Liver (tissue), 10 donors: ENCODE measurements at places on chromosomes 13 and 19. TPM values are rescaled to one million over a fixed set of nuclear protein-coding genes. Genes with fewer than 3 reads are reported as not detected.

The GNG8 gene
- not detected for total RNA-seq

DNA sequence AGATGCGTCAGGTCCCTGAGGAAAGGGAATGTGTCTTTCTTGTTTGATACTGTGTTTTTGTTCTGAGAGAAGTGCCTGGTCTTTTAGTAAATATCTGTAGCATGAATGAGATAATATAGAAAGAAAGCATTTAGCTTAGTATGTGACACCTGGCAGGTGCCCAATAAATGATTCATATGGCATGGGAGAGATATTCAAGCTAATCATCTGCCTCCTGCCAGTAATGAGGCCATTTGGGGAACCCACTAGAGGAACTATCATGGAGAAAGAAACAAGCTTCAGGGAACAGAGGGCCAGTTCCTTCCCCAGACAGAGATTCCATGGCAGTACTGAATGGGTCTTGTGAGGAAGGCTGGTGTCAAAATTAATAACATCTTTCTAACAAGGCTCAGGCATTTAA is 603.9 kb downstream of the DCT start:
- DNase-seq: no peak

DNA sequence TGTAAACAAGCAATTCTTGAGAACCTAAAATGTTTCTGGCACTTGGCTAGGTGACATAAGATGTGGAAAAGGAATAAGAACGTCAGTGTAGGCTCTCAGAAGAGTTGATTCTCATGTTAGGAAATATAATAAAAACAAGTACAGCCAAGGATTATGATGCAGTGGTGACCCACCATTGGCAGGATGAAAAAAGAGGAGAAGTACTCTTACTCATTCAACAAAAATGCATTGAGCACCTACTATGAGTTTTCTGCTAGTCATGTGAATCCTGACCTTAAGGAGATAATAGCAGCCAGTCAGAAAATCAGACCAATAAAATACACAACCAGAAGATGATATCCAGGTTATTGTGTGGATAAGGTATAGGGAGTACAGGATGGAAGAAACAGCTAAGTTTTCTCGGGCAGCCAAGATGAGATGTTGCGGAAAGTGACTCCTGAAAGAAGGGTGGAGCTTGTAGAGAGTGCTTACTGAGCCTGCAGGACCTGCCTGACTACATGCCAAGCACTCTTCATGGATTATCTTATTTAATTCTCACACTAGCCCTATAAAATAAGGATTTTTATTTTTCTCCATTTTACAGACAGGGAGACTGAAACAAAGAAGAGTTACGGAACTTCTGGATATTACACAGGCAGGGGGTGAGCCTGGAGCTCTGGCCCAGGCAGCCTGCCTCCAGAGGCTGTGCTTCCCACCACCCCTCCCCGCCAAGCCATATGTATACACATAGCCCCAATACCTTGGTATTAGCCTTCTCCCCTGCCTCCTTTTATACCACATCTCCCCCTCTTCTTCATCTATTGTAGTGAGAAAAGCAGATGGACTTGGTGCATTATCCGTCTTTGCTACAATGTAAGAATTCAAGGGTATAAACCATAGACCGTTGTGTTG is 58.0 kb downstream of the TGDS start:
- no peak for DNase-seq

DNA sequence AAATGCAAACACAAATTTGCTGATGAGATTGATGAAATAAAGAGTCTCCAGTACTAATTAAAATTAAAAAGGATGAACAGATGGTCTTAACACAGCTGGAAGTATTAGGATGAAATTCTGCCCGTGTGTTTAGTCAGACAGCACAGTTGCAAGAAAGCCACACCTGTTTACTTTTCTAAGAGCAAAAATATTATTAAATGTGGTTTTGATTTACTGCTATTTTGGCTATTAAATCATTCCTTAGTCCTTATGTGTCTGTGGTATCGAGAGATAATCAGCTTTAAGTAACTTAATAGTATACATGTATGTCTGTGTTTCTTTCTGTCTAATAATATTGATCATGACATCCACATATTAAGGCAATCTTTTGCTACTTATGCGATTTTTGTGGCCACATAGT is 494.9 kb downstream of the GPC6 start:
- DNase-seq: no peak

The SYT5 gene
- under 0.01 TPM for total RNA-seq

The ZNF587B gene
- total RNA-seq: 10.2 TPM
